Mammary epithelial cell (primary cell): ENCODE measurements at places on chromosomes 12 and 14. TPM values are rescaled to one million over a fixed set of nuclear protein-coding genes. Genes with fewer than 3 reads are reported as not detected.

Gene PMEL
- total RNA-seq = 0.67 TPM

Gene PMCH
- not detected for total RNA-seq

Gene FBRSL1
- total RNA-seq = 28.8 TPM

Gene SLC6A13
- total RNA-seq = 0.49 and 0.83 TPM in 2 replicates

Gene CPNE8
- 20.0 and 23.4 TPM in 2 replicates for total RNA-seq

Gene MGAT2
- 40.5 and 44.1 TPM in 2 replicates for total RNA-seq

Gene ASCL1
- not detected in 2 replicates for total RNA-seq

Gene IL31
- total RNA-seq = not detected

Gene KCNA1
- not detected in 2 replicates for total RNA-seq
